ENCODE measurements at places on chromosomes 6 and 20. TPM values are rescaled to one million over a fixed set of nuclear protein-coding genes. Genes with fewer than 3 reads are reported as not detected.
A peak's percentile ranks its signal among the peaks of the same experiment; 100 is the strongest.

GRCh38 chr6:83192456-83192855 is 609 bp downstream of the PGM3 start:
- no peak for DNase-seq

GRCh38 chr20:1872459-1873097 is 22.6 kb upstream of the SIRPA start:
- no peak for DNase-seq

DNA sequence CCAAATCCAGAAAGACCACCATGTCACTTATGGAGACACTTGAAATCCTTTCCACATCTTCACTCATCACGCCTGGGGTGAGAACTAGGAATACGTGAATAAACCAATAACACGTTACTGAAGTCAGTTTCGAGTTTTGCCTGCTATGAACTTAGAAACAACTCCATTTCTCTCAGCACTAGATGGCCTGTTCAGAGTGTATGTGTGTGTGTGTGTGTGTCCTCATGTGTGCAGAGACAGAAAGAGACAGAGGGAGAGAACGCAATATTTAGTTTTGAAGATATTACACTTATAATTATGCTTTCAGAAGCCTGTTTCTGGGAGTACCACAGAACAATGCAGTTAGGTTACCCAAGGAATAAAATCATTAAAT is 81.2 kb upstream of the CCN6 start:
- DNase-seq, result no peak

DNA sequence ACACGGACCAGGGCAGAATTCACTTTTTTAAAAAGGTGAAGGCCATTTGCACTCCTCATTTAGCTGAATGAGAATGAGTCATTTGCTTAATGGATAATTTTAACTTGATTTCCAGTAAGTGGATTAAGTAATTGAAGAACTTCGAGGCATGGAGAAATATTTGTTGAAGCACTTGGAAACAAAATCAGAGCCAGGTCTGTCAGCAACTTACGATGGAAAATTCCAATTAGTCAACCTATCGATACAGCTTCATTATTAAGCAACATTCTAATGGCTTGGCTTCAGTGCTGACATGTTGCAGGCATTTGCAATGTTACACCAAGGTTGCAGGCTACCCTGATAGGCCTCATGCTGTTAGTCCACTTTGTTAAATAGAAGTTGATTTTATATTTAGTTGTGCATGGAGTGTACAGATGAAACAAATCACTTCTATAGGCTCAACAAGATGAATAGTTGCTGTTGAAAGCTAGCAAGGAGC is 423.5 kb upstream of the SLC35B3 start:
- peak; percentile 73 for DNase-seq

DNA sequence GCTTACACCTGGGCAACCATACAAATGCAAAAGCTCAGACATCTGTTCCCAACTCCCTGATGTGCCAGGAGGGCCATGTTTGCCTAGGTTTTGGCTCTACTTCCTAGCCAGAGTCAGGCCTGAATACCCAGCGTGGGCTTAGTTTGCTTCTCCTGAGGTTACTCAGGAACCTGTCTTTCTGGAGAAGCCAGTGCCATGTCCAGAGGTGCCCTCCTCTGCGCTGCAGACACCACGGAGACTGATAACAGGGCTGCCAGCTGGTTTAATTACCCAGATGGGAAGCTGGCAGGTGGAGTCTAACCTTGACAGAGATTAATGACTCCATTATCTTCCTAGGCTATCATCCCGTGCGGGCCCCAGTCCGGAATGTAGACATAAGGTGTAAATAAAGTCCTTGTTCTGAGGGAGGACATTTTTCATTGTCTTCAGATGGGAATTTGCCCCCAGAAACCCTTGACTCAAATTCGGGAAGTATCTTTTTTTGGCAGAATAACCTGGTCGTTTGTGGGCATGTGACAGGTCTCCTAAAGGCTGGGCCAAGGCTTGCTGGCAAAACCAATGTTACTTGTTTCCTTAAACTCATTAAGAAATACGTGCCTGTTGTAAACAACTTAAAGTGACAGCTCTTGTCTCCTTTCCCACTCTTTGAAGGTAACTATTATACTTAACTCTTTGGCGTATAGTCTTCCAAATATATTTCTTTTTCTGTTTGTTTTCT is 29.2 kb upstream of the ZNFX1 start:
- no peak for DNase-seq

- DNase-seq, result no peak
These were observed 21.2 kb downstream of the SNPH start for GRCh38 chr20:1287306-1287705.

DNA sequence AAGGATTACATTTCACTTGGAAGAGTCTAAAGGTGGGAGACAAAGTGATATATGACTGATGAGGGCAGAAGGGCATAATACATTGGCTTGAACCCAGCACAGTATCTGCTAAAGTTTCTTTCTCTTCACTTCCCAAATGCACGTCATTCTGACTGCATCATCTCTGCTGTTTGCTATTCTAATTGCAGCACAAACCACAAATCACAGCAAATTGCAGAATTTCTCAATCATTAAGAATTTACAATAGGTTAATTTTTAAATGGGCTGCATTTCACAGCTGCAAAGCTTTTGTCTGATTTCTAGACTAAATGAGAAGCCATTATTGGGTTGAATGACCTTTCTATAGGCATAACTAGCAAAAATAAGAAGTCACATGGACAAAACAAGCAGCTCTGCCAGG is 337.0 kb downstream of the RNGTT start:
- DNase-seq, result peak; percentile 78

- DNase-seq, result no peak
These were observed 133.9 kb downstream of the HIVEP2 start for GRCh38 chr6:142810952-142811514.

DNA sequence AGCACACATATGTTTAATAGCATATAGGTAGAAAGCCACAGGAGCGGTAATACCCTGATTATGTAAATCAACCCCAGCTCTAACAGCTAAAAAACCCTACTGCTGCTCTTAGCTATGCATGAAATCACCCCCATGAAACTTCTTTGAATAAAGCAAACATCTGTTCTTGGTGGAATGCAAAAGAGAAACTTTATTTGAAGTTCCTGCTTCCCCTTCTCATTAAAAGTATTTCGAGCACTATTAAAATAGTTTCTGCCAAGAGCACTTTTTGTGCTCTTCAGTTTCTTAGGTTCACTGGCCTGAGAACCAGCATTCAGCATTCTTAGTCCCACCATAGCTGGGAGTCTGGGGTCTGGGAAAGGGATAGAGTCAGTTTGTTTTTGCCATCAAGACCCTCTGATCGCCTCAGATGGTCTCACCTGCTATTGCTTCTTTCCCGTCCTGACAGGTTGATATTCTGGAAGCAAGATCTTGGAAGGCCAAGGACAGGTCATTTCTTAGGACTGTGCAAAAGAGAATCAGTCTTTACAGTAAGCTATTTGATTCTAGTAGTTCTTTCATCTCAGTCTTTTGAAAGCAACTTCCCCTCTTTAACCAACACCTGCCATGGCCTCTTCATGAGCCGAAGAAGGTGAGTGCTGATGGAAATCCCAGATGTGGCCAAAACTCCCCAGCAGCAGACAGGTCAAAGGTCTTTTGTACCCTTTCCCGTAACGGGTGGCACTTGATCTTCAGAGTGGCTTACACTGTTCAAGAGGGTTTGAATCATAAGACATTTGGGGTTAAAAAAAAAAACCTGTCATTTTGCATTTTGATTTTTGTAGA is 76.5 kb upstream of the TMEM170B start:
- DNase-seq, result no peak

- DNase-seq, result no peak
These were observed 2.0 kb upstream of the MAFB start for GRCh38 chr20:40690836-40691565.

GRCh38 chr20:4684837-4685413 is 36.8 kb upstream of the PRND start:
- no peak for DNase-seq

- no peak for DNase-seq
These were observed 65.0 kb downstream of the SOBP start for GRCh38 chr6:107554918-107555317.

GRCh38 chr6:109052018-109052651 is 42.5 kb downstream of the SESN1 start:
- DNase-seq, result no peak

GRCh38 chr6:111342913-111343312 is 140.1 kb downstream of the REV3L start:
- no peak for DNase-seq

- no peak for DNase-seq
These were observed 285.8 kb upstream of the SUPT3H start for GRCh38 chr6:45663251-45664221.

DNA sequence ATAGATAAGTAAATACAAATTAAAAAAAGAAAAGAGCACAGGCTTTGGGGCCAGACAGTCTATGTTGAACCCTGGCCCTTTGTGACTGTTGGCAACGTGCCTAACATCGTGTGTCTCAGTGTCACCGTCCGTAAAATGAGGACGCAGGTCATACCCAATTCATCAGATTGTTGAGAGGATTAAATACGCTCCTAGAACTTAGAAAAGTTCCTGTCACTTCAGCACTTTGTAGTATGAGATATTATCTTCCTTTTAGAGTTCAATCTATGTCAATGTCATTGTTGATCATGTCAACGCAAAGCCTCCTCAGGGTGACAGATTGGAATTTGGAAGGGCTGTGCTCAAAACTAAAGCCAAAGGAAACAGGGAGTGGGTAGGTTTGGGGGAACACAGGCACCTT is 21.7 kb downstream of the SERPINB1 start:
- no peak for DNase-seq

DNA sequence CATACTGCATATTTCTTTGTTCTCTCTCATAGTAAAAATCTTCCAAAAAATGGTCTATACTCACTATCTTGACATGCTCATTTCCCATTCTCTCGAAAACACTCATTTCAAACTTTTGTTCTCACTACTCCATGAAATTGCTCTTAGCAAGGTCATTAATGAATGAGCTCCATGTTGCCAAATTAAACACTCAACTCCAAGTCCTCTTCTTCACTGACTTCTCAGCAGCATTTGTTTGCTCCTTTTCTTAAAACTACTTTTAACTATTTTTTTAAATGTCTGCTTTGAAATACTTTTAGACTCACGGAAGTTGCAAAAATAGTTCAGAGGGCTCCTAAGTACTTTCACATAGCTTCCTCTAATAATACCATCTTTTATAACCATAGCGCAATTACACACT is 274.0 kb upstream of the PREP start:
- DNase-seq, result no peak

DNA sequence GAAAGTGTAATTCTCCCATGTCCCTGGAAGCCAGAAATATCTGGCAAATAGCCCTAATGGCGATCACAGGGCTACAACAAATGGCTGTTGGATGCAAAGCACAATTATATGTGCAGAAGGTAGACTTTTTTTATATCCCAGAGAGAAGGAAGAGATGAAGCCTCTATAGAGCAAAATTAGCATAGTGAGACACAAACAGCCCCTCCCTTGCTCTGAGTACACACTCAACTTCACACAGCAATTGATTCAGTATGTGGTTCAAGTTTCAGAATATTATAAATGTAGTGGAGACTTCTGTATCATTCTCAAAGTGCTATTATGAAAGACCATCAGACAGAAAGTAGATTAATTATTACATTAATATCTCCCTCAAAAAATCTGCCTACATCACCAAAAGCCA is 246.5 kb upstream of the TBX18 start:
- DNase-seq, result no peak

DNA sequence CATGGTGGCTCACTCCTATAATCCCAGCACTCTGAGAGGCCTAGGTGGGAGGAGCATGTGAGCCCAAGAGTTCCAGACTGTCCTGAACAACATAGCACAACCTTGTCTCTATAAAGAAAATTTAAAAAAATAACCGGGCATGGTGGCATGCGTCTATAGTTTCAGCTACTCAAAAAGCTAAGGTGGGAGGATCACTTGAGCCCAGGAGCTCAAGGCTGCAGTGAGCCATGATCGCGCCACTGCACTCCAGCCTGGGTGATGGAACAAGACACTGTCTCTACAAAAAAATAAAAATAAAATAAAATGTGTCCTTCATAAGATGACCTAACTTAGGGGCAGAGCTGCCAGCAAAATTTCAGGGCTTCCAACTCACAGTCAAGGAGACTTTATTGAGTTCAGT is 12.6 kb downstream of the ID4 start:
- no peak for DNase-seq

GRCh38 chr6:88804701-88805100 is 158.7 kb downstream of the RNGTT start:
- DNase-seq, result no peak

DNA sequence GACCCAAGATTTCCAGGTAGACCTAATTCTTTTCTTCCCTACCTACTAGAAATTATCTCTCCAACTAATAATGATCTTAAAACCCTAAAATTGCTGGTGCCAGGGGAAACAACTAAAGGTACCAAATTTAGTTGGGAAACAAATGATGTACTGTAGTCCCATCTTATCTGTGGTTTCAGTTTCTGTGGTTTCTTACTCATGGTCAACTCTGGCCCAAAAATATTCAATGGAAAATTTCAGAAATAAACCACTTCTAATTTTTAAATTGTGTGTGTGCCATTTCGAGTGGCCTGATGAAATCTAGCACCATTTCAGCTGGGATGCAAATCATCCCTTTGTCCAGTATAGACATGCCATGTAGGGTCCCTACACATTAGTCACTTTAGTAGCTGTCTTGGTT is 475.2 kb upstream of the EPHA7 start:
- DNase-seq, result no peak

DNA sequence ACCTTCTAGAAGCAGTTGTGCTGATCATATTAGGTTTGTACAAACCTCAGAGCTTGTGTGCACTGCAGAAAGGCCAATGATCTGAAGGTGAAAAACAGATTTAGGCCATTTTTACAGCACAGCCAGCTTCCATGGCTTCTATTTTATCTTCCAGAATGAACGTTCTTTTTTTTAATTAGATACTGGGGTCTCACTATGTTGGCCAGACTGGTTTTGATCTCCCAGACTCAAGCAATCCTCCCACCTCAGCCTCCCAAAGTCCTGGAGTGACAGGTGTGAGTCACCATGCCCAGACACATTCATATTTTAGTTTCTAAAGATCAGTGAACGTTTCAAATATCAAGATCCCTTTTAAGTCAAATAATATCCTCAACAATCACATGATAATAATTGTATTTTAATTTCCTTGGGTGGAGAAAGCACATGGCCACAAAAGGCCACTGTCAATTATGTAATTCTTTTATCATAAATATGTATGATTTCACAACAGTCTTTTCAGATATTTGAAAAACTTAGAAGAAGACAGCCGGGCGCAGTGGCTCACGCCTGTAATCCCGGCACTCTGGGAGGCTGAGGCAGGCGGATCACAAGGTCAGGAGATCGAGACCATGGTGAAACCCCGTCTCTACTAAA is 326.7 kb upstream of the JARID2 start:
- DNase-seq, result no peak

The RNF39 gene
- not detected for total RNA-seq

The SRC gene
- total RNA-seq, result 37.8 TPM

The OXT gene
- total RNA-seq, result 0.43 TPM

The CDC5L gene
- 25.9 TPM for total RNA-seq

The HLA-DQB2 gene
- not detected for total RNA-seq

The GPR6 gene
- not detected for total RNA-seq

The TNFRSF6B gene
- 509 TPM for total RNA-seq

The MRPL14 gene
- 167 TPM for total RNA-seq

The TSBP1 gene
- not detected for total RNA-seq

The HLA-DRA gene
- not detected for total RNA-seq

The CENPW gene
- total RNA-seq, result 29.0 TPM

All from epithelial cell of proximal tubule (primary cell).